ENCODE measurements at places on chromosomes 7 and 10.

- no peak for DNase-seq
Measured at GRCh38 chr7:38409531-38409930, 136.1 kb upstream of the TARP start.

DNA sequence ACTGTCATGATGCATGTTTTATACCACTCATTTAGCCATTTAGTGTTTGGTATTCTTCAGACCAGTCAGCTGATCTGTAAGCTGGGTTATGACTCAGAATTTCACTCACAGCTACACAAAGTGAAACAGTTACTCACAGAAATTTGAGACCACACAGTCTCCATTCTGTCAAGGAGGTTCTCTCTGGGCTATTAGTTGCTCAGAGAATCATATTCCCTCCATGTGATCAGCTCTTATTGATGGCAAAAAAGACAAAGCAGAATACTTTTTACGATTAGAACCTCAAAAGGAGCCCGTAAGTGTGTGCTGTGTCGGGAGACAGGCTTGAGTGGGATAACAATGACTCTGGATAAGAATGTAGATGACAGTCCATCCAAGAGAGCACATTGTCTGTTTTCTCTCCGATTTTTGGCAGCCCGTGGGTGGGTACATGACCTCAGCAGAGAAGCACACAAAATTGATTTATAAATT lies 277.6 kb upstream of the SORCS1 start:
- DNase-seq = no peak

DNA sequence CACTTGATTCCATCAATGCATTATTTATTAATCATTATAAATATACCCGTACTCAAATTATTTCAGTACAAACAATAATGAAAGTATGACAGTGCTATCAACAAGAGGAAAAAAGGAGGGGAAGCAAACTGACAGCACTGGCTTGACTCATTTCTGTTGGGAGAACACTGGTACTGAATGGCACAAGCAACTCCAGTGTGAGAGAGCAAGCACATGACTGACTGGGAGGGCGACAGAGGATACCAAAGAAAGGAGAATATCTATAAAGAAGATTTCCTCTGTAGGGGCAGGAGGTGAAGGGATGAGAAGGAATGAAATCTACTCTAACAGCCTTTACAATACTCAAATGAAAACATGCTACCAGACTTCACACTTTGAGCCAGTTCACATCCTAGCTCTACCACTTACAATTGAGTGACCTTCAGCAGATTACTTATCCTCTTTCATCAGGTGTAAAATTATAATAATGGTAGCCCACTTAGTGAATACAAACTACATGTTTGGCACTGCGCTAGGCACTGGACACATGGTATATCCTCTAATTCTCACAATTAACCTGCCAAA lies 1.5 kb downstream of the USP54 start:
- DNase-seq = no peak

DNA sequence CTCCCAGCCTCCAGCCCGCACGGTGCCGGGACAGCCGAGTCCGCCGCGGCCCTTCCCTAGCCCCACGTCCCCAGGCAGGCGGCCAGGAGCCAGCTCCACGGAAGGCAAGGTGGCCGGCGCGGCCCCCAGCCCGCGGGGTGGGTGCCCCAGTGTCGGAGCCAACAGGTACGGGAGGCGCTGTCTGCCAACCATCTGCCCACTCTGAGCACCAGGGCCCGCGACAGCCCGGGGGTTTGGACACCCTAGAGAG lies 75.8 kb downstream of the CALN1 start:
- DNase-seq = no peak

Data from muscle of back (tissue), 13 donors.